ENCODE measurements at places on chromosomes 3 and 15.

DNA sequence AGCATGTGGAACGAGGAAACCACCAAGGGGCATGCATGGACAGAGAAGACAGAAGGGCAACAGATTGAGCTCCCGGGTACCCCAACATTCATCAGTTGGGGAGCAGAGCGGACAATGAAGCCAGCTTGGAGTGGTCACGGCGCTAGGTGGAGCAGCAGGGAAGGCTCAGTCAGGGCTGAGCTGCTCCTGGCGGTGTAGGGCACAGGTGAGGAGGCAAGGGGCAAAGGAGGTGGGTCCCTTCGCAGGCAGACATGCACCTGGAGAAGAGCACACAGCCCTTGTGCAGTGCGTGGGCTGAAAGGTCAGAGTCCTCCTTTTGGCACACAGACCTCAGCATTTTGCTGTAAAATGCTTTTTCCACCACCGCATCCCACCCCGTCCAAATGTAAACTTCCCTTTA, 90.0 kb upstream of the SLC6A6 start:
- DNase-seq, result no peak

DNA sequence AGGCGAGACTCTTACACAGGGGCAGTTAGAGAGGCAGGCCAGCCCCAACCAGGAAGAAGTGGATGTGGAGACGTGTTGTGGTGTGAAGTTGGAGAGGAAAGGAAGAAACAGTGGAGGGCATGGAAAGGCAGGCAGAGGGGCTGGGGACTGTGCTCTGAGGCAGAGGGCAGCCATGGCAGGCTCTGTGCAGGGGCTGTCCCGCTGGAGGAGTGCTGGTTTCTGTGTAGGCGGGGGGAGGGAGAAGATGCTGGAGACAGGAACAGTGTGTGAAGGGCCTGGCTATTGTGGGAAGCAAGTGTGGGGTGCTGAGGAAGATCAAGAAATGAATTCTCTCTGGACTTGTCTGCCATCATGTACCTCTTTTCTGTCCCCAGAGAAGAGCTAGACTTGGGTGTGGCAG, 21.0 kb downstream of the SNAPC5 start:
- no peak for DNase-seq

DNA sequence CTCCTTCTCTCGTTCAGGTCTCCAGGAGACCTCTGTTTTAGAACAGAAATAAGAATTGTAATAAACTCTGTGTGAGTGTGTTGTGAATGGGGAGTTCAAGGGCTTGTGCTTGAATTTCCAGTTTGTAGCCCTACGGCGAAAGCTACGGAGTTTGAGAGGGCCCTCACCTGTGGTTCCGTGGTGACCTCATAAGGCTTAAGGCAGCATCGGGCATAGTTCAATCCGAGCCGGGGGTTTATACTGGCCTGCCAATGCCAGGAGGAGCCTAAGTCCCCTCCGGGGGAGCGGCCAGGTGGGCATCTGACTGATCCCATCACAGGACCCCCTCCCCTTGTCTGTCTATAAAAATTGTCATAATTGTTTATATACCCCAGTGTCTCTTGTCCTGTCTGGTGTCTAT, 43.7 kb downstream of the ZBTB11 start:
- DNase-seq, result no peak

- peak; percentile 63 for DNase-seq
Observed at GRCh38 chr15:58293622-58294550, 137.9 kb upstream of the LIPC start.

- no peak for DNase-seq
Observed at GRCh38 chr3:124699686-124700396, 30.4 kb upstream of the UMPS start.

- DNase-seq, result no peak
Observed at GRCh38 chr15:52102463-52102862, 10.1 kb downstream of the BCL2L10 start.

DNA sequence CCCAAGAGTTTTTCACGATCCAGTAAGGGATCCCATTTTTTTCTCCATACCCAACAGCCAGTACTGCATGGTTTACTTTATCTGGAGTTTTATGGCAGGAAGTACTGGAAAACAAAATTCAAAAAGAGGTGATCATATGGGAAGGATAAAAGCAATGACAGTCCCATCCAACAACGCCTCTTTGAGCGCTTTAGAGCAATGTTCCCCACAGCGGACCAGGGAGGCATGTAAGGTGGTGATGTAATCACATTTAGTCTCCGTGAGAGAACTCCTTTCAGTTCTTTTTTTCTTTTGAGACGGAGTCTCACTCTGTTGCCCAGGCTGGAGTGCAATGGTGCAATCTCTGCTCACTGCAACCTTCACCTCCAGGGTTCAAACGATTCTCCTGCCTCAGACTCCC, 21.8 kb downstream of the CTSH start:
- DNase-seq, result no peak

DNA sequence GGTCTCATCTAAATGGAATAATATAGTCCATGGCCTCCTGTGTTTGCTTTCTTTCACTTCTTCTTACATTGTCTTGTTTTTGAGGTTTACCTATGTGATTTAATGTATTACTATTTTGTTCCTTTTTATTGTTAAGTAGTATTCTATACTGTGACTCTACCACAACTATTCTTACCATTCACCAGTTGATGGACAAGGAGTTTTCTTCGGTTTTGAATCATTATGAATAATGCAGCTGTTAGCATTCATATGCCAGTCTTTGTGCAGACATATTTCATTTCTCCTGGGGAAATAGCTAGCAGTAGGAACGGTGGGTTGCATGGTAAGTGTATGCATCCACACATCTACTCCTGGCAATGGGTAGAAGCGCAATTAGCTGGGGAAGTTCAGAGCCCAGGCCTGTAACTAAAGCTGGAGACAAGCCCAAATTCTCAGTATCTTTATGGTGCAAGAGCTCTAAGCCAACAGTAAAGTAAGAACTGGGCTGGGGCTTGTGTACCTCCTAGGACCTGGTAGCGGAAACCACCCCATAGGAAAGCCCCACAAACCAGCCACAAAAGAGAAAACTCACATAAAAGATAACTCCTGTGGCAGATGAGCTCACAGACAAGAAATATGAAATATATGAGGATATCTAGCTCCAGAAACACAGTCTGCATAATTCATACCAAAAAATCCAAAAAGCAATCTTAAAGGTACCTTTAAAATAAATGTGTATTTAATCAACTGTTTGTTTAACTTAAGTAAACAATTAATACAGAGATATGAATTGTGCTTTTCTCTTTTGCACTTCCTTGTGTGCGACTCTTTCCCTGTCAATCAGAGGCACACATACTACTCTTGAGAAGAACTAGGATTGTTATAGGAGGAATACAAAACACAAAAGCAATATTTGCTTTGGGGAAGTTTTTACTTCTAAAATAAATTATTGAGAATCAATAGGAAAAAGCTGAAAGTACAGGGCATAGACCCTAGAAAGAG, 2.7 kb upstream of the CSTA start:
- DNase-seq, result no peak

DNA sequence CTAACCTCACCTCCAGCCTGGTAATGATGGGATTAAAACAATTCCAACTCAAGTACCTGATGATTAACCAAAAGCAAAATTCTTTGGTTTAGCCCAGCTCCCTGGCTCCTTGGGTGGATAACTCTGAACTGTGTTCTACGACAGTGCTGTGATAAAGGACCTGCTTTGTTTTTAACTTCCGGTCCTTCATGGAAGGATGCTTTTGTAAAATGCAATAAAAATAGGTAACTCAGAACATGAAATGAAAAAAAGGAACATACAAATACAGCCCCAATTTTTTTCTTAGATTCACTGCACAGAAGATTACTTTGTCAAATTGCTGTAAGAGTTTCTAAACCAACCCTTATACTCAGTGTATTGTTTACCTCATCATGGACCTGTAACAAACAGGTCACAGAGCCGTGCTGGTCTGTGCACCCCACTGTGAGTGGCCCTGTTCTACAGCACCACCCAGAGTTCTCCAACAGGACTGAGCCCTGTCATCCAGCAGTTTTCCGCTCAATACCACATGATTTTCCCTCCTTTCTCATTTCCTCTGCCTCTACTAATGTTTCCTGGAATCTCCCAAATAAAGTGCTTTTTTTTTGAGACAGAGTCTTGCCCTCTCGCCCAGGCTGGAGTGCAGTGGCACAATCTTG, 4.9 kb upstream of the PCYT1A start:
- DNase-seq, result no peak

DNA sequence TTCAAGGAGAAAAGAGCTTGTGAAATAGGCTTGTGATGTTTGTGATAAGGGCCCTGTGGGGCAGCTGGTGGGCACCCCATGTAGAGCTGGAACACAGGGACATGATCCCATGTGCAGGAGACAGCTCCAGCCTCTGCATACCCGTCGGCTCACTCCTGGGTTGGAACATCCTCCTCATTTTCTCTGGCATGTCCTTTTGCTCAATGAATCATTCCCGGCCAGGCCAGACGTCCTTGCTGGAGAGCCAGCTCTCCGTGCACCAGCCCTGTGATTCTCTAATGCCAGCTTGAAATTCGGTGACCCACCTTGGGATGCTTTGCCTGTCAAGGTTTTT, 77.3 kb downstream of the SMAD3 start:
- no peak for DNase-seq

DNA sequence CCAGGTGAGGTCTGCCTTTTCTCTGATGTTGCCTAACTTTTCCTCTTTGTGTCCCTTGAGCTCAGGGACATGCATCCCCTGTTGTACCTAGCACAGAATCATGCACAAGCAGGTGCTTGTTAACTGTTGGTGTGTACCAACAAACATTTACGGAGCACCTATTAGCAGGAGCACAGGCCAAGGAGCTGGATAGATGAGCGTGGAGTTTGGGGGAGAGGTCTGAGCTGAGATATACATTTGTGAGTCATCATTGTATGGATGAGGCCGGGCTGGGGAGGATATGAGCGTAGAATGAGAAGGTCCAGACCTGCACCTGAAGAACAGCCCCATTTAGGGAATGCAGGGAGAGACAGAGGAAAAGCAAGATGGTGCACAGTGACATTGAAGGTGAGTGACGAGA, 53.4 kb downstream of the SMAD3 start:
- DNase-seq, result no peak

- DNase-seq, result no peak
Observed at GRCh38 chr3:31219131-31219843, 313.4 kb upstream of the STT3B start.

- DNase-seq, result peak; percentile 93
Observed at GRCh38 chr15:23566071-23566554, 639 bp downstream of the MKRN3 start.

DNA sequence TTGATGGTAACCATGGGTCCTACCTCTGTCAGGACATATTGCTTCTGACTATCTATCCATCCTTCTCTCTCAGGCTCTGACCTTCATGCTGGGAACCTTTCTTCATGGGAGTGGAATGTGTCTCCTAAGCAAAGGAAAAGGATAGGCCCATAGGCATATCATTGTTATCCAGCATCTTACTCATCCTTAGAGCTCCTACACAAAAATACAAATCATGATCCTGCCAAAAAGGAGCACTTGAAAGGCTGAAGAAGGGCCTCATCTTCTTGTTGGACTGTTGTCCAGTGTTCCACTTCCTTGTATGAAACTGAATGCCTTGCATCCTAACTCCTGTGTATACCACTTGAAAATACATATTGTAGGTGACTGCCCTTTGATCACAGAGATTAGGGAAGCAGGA, 96.1 kb upstream of the SOX2 start:
- no peak for DNase-seq

GRCh38 chr15:78177447-78177873, 28.3 kb downstream of the IDH3A start:
- peak; percentile 58 for DNase-seq

DNA sequence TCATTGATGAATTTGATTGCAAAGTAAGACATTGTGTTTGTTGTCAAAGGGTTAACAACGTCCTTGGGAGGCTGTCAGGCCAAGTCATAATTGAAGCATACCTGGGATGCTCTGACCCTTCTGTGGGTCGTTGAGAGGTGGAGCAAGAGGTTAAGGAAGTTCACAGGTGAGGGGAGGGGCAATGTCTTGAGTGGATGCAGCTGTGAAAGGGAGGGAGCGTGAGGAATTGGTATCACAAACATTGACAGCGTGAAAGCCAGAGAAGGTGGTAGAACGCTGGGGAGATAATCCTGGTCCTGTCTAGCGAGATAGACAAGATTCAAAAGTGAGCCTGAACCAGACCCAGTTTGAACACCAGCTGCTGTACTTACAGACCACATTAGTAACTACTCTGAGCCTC, 79.4 kb downstream of the HES1 start:
- DNase-seq, result no peak

GRCh38 chr3:122921791-122922651, 105.5 kb downstream of the SEMA5B start:
- DNase-seq, result peak; percentile 61

DNA sequence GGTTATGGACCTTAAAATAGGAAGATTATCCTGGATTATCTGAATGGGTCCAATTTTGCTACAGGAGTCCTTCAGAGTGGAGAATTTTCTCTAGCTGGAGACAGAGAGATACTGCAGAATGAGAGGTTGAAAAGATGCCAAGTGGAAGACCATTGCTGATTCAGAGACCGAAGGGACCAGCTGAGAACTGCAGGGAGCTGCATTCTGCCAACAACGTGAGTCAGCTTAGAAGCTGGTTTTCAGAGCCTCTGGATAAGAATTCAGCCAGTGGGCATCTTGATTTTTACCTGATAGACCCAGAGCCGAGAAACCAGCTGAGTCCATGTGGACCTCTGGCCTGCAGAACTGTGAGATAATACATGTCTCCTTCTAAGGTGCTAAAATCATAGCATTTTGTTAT, 234.0 kb downstream of the NR2F2 start:
- DNase-seq, result no peak

- no peak for DNase-seq
Observed at GRCh38 chr3:174268061-174268460, 591.1 kb upstream of the NAALADL2 start.

DNA sequence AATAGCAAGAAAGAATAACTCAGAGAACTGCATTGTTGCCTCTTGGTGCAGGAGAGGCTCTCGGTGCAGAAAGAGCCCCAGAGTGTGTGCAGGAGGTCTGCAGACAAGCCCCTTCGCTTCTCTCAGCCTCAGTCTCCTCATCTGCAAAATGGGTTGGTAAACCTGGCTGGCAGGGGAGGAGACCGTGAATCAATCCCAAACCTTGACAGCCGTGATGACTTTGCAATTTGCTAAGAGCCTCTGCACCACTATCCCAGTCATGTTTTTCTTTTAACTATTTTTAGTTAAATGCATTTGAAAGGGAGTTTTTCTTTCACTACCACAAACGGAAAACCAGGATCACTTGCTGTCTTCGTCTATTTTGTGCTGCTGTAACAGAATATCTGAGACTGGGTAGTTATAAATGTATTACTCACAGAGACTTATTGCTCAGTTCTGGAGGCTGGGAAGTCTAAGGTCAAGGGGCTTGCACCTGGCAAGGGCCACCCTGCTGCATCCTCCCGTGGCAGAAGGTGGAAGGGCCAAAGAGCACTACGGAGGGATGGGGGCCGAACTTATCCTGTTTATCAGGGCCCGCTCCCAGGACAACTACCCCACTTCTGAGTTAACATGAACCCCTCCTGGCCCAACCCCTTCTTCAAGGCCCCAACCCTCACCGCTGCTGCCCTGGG, 14.2 kb upstream of the IQSEC1 start:
- peak; percentile 38 for DNase-seq

GRCh38 chr3:111314898-111315297, 227.1 kb upstream of the CD96 start:
- DNase-seq, result peak; percentile 0

GRCh38 chr3:10974746-10975375, 17.7 kb upstream of the SLC6A1 start:
- DNase-seq, result no peak

- no peak for DNase-seq
Observed at GRCh38 chr3:148102156-148102555, 595.5 kb upstream of the AGTR1 start.

GRCh38 chr3:14652-15051, 181.9 kb upstream of the CHL1 start:
- no peak for DNase-seq

GRCh38 chr3:123464211-123464610, 15.3 kb upstream of the ADCY5 start:
- DNase-seq, result no peak
